ENCODE measurements at places on chromosomes 2 and 18. TPM values are rescaled to one million over a fixed set of nuclear protein-coding genes. Genes with fewer than 3 reads are reported as not detected.
A peak's percentile ranks its signal among the peaks of the same experiment; 100 is the strongest.

The BIN1 gene
- total RNA-seq, result 1,744 TPM

The MC5R gene
- not detected for total RNA-seq

The TMEM198 gene
- 0.87 TPM for total RNA-seq

The LCT gene
- not detected for total RNA-seq

The DSG1 gene
- not detected for total RNA-seq

The GALR1 gene
- not detected for total RNA-seq

The LNPK gene
- total RNA-seq, result 75.0 TPM

The TMEM178A gene
- not detected for total RNA-seq

The REG1A gene
- total RNA-seq, result not detected

The PTPRM gene
- 52.6 TPM for total RNA-seq

The SLC23A3 gene
- not detected for total RNA-seq

The CDKL4 gene
- not detected for total RNA-seq

The PROC gene
- 0.29 TPM for total RNA-seq

DNA sequence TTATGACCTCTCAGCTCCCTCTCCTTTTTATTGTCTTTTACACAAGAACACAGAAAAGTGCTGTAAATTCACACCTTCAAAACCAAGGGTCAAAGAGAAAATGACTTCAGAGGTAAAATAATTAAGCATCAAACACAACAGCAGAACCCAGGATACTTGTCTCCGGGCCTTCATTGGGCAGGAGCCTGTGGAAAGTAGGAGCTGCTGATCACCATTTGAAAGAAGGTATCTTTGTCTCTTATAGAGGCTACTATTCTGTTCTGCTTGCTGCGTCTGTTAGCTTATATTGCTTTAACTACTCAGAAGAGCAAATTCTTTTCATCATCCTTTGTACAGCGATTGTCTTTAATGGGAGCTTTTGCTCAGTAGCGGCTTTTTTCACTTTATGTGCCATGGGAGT, 261.1 kb downstream of the PTGR3 start:
- no peak for DNase-seq

GRCh38 chr2:63790906-63791305, 50.8 kb upstream of the UGP2 start:
- DNase-seq, result no peak

DNA sequence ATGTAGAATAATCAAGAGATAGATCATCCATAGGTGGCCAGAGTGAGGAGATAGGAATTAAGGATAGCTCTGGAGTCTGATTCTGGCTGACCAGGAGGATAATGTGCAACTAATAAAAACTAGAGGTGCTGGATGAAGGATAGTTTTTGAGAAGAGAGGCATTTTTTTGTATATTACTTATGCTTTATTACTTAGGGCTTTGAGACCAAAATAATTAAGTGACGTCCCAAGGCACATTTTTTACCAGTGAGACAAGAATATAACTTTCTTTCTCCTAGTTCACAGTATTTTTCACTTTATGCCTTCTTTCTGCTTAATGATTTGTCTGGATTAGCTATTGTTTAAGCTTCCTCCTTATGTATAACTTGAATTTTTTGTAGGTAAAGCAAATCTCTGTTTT, 756.6 kb downstream of the TSN start:
- no peak for DNase-seq

DNA sequence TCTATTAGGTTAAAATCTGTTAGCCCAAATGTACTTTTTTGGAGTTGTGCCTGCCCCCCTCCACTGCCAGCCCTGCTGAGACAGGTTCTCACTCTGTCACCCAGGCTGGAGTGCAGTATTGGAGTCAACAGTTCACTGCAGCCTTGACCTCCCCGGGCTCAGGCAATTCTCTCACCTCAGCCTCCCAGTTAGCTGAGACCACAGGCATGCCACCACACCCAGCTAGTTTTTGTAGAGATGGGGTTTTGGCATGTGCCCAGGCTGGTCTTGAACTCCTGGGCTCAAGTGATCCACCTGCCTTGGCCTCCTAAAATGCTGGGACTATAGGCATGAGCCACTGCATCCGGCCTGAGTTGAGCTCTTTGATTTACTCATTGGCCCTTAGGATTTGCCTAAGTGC, 110.7 kb downstream of the ICA1L start:
- no peak for DNase-seq

GRCh38 chr18:13540477-13541182, 185.7 kb downstream of the FAM210A start:
- no peak for DNase-seq

DNA sequence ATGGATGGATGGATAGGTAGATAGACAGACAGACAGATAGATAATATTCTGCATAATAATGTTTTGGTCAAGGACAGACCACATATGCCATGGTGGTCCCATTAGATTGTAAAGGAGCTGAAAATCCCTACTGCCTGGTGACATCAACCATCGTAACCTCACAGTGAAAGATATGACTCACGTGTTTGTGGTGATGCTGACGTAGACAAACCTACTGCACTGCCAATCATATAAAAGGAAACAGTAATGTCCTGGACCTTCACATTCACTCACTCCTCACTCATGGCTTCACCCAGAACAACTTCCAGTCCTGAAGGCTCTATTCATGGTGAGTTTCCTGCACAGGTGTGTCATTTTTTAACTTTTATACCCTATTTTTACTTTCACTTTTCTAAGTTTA, 202.9 kb upstream of the TPO start:
- DNase-seq, result no peak

DNA sequence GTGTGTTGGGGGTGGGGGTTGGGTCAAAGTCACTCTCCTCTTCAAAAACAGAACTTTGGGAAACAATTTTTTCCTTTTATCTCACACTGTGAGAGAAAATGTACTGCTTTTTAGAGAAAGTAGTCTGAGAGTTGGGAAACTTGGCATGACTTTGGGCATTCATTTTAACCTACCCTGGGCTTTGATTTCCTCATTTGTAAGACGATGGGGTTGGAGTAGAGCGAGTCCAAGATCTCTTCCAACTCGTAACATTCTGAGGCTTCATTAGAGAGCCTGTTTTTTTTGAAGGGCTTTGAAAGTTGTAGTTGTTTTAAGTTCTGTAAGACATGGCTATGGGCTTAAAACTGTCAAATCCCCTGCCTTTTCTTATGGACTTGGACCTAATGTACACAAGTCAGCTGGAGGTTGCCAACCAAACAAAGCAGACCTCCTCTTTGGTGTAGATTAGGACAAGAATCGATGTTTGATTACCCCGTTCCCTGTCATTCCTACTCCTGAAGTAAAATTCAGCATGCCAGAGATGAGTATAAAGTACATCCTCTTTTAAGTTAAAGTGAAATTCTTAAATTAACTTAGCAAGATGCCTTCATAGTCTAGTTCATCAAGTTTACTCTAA, 8.4 kb downstream of the PHLPP1 start:
- DNase-seq, result no peak

GRCh38 chr18:45163871-45164270, 451.4 kb upstream of the SLC14A2 start:
- no peak for DNase-seq

GRCh38 chr2:207160115-207160514, 5.6 kb downstream of the KLF7 start:
- no peak for DNase-seq

DNA sequence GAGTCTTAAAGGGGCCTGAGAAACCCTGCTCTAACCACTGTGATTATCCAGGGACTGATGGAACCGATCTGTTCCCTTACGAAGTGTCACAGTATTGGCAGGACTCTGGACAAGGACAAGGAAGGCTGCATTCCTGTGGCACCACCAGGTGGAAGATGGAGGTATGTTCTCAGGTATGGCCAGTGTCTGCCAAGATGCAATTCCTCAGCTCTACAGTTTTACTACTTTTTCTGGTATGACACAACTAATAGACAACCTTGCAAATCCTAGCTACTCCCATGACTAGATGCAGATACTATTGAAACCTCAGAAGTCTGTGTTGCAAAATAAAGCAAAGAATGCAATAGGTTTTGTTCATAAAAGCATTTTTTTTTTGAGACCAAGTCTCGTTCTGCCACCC, 14.6 kb downstream of the RAB31 start:
- DNase-seq, result no peak

DNA sequence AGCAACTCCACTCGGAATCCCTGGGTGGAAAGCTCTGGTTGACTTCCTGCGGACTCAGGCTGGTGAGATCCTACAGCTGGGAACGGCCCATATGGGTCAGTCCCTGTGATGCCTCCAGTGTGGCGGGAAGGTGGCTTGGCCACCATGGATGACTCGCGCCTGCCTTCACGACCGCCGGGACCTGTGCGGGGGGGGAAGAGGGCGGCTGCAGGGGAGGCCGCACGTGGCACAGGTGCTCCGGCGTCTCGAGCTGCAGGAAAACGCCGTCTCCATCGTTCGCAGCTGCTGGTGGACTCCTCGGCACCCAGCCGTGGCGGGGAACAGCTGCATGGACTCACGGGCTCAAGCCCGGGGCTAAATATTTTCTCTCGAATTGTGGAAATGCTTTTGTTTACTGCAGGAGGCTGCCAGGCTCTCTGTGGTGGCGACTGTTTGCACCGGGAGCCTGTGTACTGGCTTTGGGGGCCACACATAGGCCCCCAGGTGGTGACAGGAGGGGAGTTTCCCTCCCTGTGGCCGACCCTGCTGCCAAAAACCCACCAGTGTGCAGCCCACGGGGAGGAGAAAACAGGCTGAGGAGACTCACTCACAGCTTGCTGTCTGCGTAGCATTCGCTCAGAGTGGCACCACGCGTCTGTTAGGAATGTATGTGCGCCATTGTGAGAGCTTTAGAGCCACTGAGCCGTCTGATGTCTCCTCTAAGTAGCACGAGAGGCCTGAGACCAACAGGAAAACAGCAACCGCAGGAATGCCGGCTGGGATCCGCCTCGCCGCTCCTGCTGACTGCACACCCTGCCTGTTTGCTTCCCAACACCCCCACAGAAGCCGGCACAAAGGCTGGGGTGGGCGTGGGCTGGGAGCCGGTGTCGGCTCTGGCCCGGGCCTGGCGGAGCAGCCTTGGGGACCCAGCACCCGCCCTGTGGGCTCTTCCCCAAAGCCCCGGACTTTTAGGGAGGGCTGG, 89.2 kb downstream of the NFATC1 start:
- peak; percentile 7 for DNase-seq

DNA sequence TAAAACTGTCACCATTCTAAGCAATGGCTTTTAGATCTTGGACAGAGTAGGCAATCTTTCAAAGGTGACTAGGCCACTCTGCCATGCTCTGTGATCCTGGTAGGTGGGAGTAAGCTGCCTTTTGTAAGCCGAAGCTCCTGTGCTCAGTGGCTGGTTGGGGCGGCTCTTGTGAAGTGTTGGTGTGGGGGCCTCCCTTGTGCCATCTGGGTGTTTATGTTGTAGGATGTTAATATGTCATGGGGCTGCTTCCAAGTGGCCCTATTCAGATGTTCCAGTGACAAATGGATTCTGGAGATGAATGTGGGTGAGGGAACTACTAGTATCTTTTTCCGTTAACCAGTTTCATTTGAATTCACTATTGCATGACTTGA, 116.8 kb upstream of the SPRED2 start:
- DNase-seq, result no peak

DNA sequence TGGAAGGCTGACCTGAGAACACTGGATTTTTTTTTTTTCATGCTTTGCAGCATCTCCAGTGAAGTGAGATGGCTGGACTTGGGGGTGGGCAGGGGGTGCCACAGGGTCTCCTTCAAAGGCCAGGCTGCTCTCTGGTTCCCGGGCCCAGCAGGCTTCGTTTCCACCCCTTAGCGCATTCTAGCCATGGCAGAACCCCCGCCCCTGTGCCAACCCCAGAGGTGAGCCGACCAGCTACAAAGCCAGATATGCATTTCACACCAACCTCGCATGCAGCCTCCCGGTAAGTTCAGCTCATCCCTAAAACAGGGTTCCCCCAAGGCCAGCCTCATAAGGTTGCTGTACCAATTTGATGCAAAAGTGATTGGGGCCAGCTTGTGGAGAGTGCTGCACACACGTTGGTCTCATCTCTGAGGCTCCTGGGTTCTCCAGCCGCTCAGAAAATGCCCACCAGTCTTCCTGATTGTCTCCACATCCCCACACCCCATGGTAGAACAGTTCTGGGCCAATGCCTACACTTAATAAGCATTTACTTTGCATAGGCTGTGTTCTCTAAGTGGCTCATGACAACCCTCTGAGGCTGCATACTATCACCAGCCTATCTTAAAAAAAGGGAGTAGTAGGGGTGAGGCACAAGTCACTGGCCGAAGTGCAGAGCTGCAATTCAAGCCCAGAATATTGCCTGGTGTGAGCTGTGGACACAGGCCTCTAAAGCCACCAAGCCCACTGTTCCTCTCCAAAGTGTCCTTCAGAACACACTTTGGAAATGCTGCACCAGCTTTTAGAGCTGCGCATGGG, 23.3 kb downstream of the SMAD7 start:
- DNase-seq, result no peak

GRCh38 chr2:137156221-137156844, 391.0 kb downstream of the THSD7B start:
- no peak for DNase-seq

- DNase-seq, result no peak
Measured at GRCh38 chr2:70645733-70646419, 92.2 kb upstream of the TGFA start.

- no peak for DNase-seq
Measured at GRCh38 chr2:129813404-129813803, 166.1 kb upstream of the RAB6C start.

DNA sequence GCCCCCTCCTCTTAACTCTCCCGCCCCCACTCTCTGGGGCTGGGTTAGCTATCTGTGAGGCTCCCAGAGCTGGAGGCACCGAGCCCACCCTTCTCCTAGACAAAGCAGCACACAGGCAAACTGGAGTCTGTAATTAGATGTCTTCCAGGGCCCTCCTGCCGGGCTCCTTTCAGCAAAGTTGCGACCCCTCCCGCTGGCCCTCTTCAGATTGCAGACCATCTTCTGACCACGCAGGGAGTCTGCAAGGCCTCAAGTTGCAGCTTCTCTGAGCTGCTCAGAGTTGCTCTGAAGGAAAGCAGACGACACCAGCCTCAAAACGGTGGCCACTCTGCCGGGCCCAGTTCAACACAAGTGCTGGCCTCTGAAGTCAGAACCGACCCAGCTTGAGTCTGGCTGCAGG, 228.4 kb upstream of the COPS8 start:
- DNase-seq, result no peak

DNA sequence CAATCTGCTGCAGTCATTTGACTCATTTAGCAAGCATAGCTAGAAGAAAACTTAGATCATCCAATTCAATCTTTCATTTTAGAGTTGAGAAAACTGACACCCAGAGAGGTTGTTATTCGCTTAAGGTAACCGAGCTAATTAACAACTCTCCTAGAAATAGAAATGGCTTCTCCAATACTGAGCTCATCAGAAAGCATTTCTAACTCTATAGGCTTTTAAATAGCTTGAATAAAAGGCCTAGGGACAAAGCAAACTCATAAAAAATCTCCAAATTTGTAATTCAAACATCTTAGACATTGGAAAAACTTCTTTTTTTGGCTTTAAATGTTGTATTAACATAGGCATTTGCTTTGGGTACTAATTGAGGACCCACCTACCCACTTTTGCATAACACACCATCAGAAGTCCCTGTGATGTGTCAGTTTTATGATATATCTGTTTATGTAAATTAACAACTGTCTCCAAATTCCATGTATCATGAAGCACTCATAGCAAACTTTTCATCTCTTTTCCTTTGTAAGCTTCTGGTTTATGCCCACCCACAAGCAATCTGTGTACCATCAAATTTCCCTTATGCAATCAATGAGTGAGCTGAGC, 343.9 kb upstream of the CHST9 start:
- no peak for DNase-seq

- no peak for DNase-seq
Measured at GRCh38 chr18:63951302-63951705, 2.2 kb downstream of the HMSD start.

Measured in gastrocnemius medialis (tissue), 4 donors.